ENCODE measurements at places on chromosomes 5 and 9.

DNA sequence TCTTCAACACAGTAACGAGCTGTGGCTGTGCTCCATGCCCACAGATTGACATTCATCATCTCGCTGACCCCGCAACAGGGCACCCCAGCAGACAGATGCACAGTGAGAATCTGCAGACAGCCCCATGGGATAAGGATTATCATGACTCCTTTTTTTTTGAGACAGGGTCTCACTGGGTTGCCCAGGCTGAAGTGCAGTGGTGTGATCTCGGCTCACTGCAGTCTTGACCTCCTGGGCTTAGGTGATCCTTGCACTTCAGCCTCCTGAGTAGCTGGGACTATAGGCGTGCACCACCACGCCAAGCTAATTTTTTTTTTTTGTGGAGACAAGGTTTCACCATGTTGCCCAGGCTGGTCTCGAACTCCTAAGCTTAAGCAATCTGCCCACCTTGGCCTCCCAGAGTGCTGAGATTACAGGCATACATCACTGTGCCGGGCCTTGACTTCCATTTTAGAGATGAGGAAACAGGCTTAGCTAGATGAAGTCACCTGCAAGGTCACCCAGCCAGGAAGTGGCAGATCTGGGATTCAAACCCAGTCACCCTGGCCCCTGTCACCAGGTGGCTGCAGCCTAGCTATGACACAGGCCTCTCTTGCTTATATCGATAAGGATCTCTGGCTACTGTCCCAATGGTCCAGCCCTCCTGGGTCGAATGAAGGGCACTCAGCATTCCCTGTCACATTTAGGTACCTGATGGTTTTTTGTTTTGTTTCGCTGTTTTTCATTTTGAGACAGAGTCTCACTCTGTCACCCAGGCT is 5.1 kb downstream of the AIF1L start:
- DNase-seq = no peak

DNA sequence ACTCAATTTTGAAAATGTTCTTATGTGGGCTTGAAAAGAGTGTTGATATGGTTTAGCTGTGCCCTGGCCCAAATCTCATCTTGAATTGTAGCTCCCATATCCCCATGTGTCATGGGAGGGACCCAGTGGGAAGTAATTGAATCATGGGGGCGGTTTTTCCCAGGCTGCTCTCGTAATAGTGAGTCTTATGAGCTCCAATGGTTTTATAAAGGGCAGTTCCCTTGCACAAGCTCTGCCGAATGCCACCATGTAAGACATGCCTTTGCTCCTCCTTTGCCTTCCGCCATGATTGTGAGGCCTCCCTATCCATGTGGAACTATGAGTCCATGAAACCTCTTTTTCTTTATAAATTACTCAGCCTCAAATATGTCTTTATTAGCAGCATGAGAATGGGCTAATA is 71.0 kb downstream of the USP20 start:
- no peak for DNase-seq

- DNase-seq = no peak
These were observed 312.5 kb downstream of the CETN3 start for GRCh38 chr5:90097082-90097477.

DNA sequence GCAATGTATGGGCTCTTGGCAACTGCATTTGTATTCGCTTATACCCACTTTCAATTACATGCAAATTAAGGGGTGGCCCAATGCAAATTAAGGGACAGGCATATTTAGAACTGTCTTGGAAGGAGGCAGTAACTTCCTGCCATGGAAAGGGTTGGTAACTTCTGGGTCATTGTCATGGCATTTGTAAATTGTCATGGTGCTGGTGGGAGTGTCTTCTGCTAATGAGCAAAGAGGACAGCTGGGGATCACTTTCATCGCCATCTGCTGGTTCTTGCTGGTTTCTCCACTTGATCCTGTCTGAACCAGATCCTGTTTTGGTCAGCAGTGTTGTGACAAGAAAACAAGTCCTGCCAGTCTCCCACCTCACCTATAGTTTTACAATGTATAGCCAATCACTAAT is 23.3 kb upstream of the UGT3A2 start:
- peak; percentile 87 for DNase-seq

GRCh38 chr9:134785325-134786108 is 95.1 kb upstream of the FCN2 start:
- DNase-seq = no peak

- no peak for DNase-seq
These were observed 219.7 kb upstream of the CD180 start for GRCh38 chr5:67416133-67416937.

All from endodermal cell (in vitro differentiated cells).